ENCODE measurements at places on chromosomes 3 and 15.

DNA sequence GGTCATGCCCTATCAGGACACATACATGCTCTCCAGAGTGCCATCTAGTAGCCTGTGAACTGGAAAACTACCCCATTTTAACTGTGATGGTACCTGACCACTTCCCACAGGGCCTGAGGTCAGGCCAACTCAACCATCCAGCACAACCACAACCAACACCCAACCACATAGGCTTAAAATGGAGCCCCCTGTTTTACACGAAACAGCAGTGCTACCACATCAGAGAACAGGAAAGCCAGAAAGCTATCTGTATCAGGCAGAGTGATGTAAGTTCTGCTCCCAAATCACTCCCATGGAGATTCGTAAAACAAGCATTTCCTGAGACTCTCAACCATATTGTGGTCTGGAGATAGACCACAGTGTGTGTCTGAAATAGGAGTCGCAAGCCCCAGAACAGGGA, 1017.3 kb upstream of the EPHA6 start:
- DNase-seq: no peak

DNA sequence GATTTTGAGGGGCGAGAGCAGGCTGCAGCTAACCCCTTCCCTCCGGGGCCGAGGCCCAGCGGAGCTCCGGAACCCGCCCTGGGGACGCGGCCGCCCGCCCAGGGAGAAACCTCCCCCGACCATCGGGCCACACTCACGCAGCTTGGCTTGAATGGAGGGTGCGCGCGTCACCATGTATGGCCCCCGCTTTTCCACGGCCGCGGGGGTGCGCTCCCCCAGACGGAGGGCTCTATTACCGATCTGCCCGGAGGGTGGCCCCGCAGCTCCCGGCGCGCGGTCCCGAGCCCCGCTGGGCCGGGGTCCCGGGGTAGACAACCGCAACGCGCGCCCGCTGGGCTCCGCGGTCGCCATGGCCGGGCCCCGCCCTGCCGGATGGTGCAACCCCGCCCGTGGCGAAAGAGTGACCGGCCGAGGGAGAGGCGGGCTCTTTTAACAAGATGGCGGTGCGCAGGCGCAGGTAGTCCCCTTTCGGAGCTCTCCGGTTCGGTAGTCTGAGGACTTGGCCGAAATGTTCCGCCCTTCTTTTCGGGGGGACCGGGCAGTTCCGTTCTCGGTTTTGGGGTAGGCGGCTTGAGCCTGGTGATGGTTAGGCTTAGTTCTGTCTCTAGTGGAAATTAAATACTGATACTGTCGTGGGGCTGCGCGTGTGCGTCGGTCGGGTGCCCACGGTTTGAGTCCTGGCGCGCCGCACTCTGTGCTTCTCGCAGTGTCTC, at the start of gene FAM219B:
Gene FAM219B, minus strand, starts transcription at position 402 of the 713 bp plus-strand sequence. Its CDS starts 51 bp downstream, at position 351.
- DNase-seq: peak; percentile 77

DNA sequence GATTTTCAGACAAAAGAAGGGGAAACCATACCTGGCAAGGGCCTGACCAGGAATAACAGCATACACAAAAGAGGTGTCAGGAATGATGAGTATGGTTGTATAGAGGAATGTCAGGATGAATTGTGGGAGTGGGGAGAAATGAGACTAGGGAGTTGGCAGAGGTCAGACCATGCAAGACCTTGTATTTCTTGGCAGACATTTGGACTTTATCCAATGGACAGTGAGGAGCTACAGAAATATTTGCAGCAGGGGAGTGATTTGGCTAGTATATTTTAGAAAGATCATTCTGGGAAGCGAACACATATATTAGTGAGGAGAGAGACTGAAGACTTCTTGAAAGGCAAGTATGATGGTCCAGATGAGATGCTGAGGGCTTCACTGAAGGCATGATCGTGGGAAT, 25.4 kb upstream of the ALPK3 start:
- DNase-seq: no peak

- DNase-seq: no peak
Observed at GRCh38 chr3:160378331-160379109, 20.5 kb downstream of the IFT80 start.

DNA sequence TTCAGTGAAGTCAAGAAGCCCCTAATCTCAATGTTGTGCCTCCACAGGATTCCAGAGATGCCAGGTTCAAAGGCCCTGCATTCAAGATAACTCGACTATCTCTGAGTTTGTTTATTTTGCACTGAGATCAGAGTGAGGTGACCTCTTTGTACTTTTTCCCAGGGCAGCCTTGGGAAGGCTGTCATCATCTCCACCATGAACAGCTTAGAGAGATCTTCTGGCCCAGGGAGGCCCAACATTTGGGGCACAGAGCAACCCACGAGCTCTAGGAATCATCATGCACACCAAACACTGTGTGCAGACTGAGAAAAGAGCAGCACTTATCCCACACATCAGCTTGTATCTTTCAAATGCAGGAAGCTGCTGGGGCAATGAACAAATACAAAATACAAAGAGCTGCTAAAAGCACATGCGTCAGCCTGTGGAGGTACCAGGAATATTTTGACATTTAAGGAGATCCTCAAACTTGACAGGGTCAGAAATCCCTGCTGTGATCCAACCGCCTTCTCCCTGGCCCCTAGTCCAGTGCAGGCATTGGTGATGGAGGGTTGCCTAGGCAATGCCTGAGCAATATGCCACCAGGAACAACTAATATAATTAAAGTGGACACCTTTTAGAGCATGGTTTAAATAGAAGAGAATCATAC, 33.6 kb downstream of the TRIM42 start:
- no peak for DNase-seq

GRCh38 chr3:122964811-122965210, 62.8 kb downstream of the SEMA5B start:
- no peak for DNase-seq

GRCh38 chr3:116087426-116087825, 357.9 kb downstream of the LSAMP start:
- DNase-seq: no peak
